ENCODE measurements at places on chromosomes 12 and 14.

DNA sequence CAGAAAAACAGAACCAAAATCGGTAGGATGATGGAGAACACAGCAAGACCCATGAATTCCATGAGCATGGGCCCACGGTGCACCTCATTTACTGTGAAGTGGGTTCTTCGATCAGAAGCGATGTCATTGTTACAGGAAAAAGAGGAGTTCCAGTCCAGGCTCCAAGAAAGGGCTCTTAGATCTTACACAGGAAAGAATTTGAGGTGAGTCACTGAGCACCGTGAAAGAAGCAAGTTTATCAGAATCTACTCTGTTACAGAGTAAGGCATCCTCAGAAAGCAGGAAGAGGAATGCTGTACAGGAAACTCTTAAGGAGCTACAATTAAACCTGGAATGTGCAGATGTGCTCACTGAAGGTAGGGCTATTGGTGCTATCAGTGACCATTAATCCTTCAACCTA, 11.6 kb upstream of the CHFR start:
- DNase-seq: no peak

GRCh38 chr14:26330982-26331381, 266.9 kb downstream of the NOVA1 start:
- DNase-seq: no peak

DNA sequence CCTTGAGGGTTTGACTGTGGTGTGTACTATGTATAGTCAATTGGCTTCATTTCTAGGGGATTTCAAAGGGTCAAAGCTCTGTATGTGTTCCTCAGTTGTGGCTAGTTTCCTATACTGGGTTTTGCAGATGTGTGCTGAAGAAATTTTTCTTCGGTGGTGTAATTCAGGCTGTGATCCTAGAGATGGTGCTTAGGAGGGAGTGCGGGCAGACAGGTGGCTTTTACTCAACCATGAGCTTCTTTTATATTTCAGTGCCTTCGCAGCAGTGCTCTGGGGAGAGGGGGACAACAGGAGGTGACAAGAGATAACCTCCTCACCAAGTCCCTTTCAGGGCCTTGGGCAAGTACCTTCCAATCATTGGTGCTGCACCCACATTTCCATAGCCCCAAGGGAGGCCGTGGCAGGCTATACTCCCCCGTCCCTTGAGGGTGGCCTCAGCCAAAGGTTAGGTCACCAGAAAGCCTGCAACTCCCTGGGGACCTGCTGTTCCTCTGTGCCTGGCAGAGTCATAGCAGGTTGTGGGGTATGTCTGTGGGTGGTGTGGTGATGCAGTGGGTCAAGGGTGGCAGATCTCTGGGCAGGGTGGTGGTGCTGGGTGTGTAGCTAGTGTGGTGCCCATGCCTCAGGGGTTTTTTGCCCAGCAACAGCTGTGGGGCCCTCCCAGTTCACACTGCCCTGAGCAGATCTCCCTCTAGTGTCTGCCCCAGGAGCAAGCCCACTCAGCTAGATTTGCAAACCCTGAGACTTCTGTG, 37.0 kb upstream of the TMX1 start:
- DNase-seq: no peak

DNA sequence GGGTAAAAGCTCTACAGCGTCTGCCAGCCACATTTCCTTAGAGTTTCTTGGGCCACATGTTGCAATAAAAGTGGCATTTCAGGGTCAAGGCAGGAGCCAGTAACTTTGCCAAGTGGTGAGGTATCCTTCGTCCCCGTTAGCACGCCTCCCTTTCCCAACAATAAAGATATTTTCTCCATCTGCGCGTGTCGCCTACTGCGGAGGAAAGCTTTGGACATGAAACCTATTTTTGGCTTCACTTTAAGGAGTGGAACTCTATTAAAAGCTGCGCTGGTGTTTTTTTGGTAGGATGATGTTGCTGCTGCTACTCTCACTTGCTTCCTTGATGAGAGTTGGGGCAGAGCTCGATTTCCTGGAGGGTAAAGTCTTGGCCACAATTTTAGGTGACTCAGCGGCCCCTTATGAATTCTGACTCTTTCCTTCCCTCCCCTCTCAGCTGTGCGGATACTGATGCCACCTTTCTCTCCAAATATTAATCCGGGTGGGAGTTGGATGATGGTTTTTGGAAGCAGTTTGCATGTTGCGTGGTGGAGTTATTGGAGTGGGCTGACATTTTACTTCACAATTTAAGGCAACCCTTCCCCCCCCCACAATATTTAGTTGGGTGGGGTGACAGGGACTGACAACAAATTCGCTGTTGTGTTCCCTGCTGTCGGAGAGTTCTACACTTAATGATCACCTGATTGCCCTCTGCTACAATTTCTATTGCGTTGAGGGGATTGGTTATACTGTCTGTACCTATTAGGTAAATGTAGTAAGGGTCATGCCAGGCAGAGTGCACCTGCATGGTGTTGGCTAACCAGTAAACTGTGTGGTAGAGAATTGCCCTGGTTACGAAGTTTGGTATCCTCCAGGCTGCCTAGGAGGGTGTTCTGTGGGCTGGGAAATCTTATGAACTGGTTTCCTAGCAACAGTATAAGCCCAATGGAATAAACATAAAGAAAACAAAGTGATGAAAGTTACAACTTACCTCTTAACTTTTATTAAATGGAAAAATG, 1.1 kb downstream of the CCDC91 start:
- DNase-seq: no peak

GRCh38 chr12:107558141-107558815, 127.3 kb upstream of the PWP1 start:
- no peak for DNase-seq
